ENCODE measurements at places on chromosomes 5 and 9.

DNA sequence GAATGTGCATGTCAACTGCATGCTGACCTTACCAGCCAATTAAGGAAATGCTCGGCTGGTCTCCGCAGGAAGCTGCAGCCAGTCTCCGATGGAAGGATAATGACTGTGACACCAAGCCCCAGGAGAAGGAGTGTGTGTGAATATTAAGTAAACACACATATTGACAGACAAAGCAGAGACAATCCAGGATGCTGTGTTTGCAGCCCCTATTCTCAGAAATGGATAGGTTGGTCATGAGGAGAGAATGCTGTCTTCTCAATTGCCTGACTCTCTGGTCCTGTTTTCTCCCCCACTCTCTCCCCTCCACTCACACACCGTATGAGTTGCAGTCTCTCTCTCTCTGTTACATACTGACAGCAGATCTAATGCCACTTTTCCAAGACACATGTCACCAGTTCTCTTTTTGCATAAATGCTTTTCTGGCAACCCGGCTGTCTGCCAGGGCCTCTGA is 85.7 kb downstream of the EPB41L4A start:
- no peak for DNase-seq

GRCh38 chr5:137365126-137365865 is 133.8 kb downstream of the SPOCK1 start:
- no peak for DNase-seq

- DNase-seq = no peak
Measured at GRCh38 chr9:83433846-83434245, 104.4 kb downstream of the FRMD3 start.

- no peak for DNase-seq
Measured at GRCh38 chr5:98963019-98963418, 34.2 kb upstream of the CHD1 start.

DNA sequence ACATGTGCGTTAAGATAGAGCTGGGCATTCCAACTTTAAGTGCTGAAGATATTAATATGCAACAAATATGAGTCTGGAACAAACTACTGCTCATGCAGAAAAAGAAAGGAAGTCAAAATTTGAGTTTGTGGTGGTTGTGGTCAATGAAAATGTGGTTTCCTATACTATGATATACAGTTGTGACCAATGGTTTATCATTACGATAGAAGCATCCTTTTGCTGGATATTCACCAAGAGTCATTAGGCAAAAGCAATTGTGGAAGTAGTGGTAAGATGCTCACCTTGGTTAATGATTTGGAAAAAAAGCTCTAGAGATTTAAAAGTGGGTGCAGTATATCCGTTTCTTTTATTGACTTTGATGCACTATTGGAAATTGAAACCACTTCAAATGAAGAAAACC is 1007.0 kb downstream of the NR2F1-AS1 start:
- no peak for DNase-seq

DNA sequence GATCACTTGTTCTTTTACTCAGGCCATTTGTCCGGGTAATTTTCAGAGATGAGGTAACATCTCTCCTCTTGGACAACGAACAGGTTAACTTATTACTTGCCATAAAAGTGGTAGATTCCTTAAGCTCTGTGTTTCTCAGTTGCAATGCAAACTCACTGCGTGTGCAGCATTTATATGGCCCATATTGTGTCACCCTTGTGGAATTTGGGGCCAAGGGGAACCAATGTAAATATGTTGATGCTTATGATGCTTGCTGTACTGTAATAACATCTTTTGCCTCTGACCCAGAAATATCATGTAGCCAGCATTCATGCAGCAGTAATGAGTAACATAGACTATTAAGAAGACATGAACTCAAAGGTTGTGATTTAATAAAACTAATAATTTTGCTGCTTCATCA is 175.8 kb downstream of the ADAMTS6 start:
- DNase-seq = no peak

Measured in NCI-H526 treated with DMSO at 0.1 percent for 48 hours (cell line).